ENCODE measurements at places on chromosomes 5 and 9.

GRCh38 chr9:107577140-107577776 is 87.7 kb upstream of the KLF4 start:
- no peak for DNase-seq

DNA sequence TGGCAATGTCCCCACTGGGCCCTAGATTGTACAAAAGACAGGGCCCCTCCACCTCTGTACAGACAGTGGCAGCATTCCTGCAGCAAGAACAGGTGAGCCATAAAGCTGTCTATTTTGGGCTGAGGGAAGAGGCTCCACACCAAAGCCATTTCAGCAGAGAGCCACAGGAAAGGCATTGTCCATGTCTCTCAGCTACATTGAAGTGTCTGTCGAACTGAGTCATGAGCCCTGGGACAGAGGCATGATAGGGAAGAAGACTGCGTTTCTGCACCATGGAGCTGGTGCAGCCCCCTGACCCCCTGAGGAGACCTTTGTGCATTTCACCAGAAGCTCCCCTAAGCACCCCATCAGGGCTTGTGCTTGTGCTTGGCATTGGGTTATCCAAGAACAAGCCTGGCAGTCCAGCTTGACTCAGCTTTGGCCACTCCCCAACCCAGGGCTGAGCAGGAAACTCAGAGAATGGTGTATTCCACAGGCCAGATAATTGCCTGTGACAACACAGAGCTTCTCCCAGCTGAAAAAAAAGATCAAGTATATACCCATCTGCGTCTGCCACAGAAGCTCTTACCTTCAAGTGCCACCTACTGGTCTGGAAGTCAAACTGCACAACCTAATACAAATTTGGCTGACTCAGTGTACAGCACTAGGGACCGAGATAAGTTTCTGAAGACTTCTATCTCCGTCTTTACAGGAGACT is 5.9 kb upstream of the FRMD3 start:
- peak; percentile 68 for DNase-seq

DNA sequence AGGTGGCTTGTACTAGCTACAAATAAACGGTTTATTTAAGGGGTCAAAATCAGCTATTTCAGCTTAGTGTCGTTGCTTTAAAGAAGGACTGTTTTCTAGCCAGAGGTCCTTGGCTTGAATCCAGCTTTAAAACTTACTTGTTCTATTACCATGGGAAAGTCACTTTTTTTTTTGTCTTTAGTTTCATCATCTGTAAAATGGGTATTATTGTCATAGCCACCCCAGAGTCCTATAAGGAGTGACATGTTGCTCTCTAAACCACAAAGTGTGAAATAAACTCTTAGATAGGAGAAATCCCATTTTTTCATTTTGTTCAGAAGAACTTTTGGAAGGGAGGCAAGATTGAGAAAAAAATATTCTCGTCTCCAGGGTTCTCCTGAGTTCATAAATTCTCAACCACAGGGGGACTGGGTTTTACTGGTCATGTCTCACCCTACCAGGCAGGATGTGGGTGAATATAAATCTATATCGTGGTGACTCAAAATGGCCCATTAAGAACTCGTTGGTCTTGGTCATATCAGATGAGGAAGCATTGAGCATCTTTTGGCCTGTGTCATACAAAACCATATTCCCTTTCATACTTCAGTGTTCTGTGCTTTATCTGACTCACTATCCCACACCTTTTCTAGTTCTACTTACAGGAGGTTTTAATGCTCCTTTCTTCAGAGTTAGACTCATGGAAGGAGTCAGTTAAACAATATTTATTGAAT is 202.7 kb upstream of the NR3C1 start:
- DNase-seq, result no peak

- peak; percentile 61 for DNase-seq
Measured at GRCh38 chr9:35910613-35911359, 1.5 kb downstream of the SPAAR start.

GRCh38 chr5:133247881-133248624 is 196.2 kb downstream of the HSPA4 start:
- no peak for DNase-seq

GRCh38 chr5:172549696-172550095 is 91.4 kb upstream of the NEURL1B start:
- DNase-seq, result no peak

DNA sequence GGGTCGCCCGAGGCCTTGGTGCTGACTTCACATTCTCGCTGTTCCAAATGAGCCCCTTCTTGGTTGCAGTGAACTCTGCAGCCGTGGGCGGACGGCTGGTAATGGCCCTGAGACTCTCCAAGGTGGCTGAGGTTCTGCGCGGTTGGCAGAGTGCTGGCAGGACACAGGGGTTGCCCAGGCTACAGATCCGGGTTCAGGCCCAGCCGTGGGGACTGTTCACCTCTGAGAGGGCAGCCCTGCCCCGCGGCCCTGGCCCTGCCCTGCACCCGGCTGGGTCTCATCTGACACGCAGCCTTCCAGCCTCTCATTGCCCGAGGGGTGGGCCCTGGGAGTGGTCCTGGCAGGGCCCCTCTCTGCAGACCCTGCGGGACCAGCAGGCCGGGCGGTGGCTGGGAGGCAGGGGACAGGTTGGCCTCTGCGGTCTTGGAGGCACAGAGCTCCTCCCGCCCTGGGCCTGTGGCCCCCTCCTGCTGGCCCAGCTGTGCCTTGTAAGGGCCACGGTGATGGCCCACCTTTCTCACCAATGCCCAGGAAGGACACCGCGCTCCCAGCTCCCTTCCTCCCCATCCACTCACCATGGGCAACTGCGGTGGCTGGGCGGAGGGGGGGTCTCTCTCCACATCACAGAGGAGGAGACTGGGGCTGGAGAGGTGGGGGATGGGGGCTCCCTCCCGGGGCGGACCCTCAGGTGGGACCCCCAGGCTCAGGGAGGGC is 51.6 kb downstream of the AHRR start:
- no peak for DNase-seq

- no peak for DNase-seq
Measured at GRCh38 chr5:72487177-72487576, 20.0 kb downstream of the ZNF366 start.

DNA sequence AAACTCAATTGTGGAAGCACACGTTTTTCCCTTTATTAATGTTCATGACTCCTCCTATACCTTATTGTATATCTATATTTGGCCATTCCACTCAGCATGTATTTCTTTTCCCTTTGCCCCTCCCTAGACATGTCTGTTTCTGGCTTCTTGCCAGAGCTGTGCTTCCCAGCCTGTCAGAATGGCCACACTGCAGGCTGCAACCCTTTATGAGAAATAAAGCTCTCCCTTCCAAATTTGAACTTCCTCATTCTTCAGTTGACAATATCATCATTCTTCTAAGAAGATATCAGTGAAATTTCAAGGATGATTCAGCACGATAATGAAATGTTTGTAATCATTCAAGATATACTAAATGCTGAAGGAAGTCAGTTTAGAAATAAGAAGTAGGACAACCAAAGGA is 107.6 kb upstream of the PRSS3 start:
- DNase-seq, result no peak

DNA sequence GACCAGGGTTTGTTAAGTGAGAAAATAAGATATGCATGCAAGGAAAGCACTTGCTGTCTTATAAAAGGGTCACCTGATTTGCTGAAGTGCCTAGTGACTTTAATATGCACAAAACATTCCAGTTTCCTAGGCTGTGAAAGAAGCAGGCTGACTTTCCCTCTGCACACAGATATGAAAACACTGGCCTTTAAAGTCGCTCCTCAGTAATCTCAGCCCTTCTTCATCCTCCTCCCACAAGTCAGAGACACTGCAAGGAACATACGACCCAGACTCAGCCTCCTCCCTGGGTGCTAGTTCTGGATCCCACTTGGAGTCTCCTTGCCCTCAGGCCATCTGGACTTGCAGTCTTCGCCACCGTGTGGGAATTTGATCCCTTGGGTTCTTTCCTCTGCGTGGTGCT is 166.1 kb downstream of the CFAP90 start:
- no peak for DNase-seq

- DNase-seq, result no peak
Measured at GRCh38 chr5:77881528-77881927, 105.4 kb upstream of the TBCA start.

DNA sequence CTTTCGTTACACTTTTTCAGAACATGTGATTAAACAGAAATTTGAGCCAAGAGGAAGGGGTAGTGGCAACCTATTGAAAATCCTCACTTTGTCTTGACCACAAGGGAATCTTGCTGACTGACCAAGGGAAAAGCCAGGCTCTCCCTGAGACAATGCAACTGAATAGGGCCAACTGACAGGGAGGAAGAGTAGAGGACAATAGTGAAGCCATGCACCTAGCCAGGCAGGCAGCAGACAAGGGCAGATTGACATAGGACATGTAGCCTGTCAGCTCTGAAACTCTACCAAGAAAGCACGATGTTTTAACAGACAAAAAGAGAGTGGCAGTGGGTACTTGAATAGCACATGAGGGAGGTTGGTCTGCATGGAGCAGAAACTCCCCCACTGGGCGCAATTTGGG is 8.5 kb upstream of the TGFBR1 start:
- no peak for DNase-seq

- no peak for DNase-seq
Measured at GRCh38 chr9:77983320-77983662, 48.3 kb downstream of the GNAQ start.

GRCh38 chr9:119453490-119453911 is 84.3 kb upstream of the BRINP1 start:
- DNase-seq, result peak; percentile 6

DNA sequence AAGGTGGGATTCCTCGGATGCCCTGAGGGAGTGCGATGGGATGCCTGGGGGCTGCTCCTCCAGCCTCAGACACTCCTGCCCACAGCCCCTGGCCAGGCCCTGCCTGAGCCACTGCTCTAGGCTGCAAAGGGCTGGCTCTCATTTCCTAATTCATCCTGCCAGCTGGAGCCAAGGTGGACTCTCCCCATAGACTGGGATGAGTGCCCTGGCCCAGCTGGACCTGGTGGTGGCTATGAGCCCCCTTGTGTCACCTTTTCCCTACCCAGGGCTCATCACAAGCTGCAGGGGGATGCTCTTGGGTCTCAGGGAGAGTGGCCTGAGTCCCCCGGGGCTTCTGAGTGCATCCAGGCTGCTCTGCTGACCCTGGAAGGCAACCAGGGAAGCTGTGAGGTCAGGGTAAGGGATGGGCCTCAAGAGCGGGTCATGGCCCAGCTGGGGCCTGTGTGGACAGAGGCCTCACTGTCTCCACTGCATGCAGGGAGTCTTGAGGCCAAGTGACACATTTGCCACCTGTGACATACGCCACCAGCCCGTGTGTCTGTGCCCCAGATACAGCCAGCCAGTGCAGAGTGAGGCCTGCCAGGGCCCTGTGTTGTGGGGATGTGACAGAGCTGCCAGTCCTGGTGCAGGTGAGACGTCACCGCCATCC is 102.7 kb upstream of the IER5L start:
- DNase-seq, result peak; percentile 3

DNA sequence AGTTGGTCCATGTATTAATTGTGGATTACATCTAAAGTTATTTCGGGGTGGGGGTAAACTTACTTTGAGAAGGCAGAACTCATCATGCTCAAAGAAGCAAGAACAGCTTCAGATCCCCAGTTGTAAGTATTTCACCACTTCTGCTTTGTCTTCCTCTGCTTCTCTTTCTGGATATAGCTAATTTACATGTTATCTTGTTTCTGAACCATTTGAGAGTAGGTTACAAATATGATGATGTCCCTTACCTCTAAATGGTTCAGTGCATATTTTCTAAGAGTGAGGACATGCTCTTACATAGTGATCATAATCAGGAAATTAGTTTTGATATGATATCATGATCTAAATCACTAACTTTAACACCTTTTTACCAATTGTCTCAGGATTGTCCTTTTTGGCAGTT is 11.9 kb downstream of the TRIO start:
- no peak for DNase-seq

GRCh38 chr5:133259199-133259997 is 207.6 kb downstream of the HSPA4 start:
- no peak for DNase-seq

GRCh38 chr9:118283488-118283887 is 579.3 kb downstream of the TLR4 start:
- no peak for DNase-seq

DNA sequence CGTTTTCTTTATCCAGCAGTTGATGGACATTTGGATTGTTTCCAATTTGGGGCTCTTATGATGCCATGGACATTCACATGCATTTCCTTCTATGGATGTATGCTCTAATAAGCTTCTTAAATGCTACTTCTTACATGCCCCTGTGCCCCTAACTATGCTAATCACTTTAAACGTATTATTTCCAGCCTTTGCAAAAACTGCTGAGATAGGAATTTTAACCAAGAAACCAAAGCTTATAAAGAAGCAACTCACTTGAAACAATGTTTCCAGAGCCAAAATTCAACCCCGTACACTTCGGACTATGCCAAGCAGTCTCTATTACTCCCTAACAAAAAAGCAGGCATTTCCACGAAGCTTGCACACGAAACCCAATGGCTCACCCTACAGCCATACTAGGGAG is 545.6 kb upstream of the WWC1 start:
- no peak for DNase-seq

- peak; percentile 39 for DNase-seq
Measured at GRCh38 chr5:150582241-150583109, 58.0 kb upstream of the SYNPO start.

- no peak for DNase-seq
Measured at GRCh38 chr9:34716711-34717110, 6.8 kb upstream of the CCL21 start.

DNA sequence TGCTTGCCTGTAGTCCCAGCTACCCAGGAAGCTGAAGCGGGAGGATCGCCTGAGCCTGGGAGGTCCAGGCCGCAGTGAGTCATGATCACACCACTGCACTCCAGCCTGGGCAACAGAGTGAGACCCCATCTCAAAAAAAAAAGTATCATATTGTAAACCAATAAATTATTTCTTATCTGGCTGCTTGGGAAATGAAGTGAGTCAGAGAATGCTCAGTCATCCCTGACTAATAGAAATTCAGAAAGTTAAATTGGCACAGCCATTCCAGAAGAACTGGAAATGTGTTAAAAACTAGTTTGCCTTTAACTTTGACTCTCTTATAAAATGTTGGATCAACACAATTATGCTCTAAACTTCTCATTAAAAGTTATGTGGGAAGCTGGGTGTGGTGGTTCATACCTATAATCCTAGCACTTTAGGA is 9.8 kb upstream of the GNE start:
- peak; percentile 44 for DNase-seq

GRCh38 chr9:35254984-35255857 is 93.4 kb downstream of the UNC13B start:
- DNase-seq, result no peak

DNA sequence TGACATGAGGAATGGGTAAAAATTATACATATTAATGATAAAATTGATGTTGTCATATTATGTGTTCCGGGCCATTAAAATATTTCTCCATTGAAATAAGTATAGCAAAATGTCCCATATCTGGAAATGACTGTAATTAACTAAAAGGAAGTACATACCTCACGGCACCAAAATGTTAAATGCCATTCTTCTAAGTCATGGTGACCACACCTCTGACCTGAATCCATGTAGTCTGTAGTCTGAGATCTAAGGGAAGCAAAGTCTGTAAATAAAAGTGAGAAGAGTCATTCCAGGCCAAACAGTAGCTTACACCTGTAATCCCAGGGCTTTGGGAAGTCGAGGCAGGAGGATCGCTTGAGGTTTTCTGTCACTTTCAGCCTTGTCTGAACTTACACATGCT is 8.7 kb upstream of the GDA start:
- no peak for DNase-seq
